ENCODE measurements at places on chromosomes 16 and 17. TPM values are rescaled to one million over a fixed set of nuclear protein-coding genes. Genes with fewer than 3 reads are reported as not detected.

DNA sequence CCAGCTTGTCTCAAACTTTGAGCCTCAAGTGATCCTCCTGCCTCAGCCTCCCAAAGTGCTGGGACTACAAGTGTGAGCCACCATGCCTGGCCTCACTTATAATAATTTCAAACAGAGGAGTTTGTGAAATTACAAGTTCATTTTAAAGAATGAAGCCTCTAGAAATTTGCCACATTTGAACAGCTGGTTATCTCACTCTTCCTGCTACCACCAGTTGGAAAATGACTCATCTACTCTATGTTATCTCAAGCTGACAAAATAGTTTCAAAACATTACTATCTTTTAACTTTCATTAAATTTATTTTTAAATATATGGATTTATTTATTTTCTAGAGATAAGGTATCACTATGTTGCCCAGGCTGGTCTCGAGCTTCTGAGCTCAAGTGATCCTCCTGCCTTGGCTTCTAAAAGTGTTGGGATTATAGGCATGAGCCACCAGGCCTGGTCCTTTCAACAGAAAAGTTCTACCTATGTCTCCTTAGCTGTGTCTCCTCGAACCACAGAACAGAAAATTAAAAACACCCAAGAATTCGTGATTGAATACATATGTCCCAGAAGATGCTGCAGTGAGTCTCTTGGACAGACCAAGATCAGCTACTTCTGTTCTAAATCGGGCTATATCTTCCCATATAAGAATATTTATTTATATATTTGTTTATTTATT lies 47.6 kb downstream of the MYH13 start:
- H3K4me1 ChIP-seq, result 0 out of 2 replicates have a peak, but pooled peaks cover 5% of the 10 kb centered on the region
- H3K27me3 ChIP-seq, result no peaks in the 10 kb centered on the region
- H3K36me3 ChIP-seq, result no peaks in the 10 kb centered on the region
- H3K4me3 ChIP-seq, result no peak overlapping the region
- DNase-seq, result no peak

DNA sequence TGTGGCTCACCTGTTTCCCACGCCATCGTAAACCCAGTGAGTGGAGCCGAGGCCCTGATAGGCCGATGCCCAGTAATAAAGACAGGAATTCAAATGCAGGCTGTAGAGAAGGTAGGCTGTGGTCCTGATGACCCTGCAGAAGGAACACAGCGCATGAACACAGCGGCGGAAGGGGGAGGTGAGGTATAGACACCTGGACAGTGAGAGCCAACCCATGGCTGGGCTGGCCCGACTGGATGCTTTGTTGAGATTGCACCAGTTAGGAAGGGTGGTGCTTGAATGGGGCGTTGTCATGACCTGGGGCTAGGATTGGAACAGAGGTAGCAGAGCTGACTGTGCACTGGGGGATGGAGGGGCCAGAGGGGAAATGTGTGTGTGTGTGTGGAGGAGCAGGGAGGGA lies 59.2 kb downstream of the CNGB1 start:
- no peak overlapping the region for H3K4me3 ChIP-seq
- no peaks in the 10 kb centered on the region for H3K36me3 ChIP-seq
- H3K27ac ChIP-seq, result no peak overlapping the region
- DNase-seq, result no peak
- H3K4me1 ChIP-seq, result peaks cover 21% of the 10 kb centered on the region

GRCh38 chr17:55576996-55577586 lies 65.8 kb upstream of the SMIM36 start:
- no peaks in the 10 kb centered on the region for H3K36me3 ChIP-seq
- no peaks in the 10 kb centered on the region for H3K27me3 ChIP-seq
- DNase-seq, result no peak
- no peaks in the 10 kb centered on the region for H3K4me1 ChIP-seq
- no peak overlapping the region for H3K4me3 ChIP-seq

DNA sequence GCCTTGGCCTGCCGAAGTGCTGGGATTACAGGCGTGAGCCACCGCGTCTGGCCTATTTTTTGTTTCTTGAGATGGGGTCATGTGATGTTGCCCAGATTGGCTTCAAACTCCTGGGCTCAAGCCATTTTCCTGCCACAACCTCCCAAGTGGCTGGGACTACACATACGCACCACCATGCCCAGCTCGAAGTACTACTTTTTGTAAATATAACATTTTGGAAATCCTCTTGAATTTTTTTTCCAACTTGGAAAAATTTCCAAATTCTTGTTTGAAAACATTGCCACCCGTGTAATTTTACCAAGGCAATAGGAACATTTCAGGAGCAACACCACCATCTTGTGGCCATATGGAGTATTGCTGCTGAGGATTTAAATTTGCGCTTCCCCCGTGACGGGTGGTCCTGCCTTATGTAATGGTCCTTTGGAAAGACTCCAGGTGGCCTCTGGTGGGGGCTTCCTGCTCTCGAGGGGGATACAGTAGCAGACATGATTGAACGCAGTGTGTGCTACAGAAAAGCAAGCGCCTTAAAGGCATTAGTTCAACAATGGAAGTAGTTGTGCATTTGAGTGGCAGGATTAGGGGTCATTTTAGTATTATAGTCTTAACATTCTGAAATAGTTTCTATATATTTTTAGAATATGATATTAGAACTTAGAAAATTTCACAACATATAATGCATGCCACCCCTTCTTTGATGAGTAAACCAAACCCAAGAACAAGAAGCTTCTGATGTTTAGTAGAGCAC lies 8.0 kb downstream of the FLYWCH1 start:
- DNase-seq, result peak; percentile 73
- no peaks in the 10 kb centered on the region for H3K27me3 ChIP-seq
- no peak overlapping the region for H3K4me3 ChIP-seq
- H3K4me1 ChIP-seq, result no peaks in the 10 kb centered on the region
- H3K36me3 ChIP-seq, result no peaks in the 10 kb centered on the region

GRCh38 chr16:17160920-17161431 lies 309.8 kb downstream of the XYLT1 start:
- no peak overlapping the region for H3K4me3 ChIP-seq
- H3K27ac ChIP-seq, result no peak overlapping the region
- DNase-seq, result no peak
- H3K36me3 ChIP-seq, result no peaks in the 10 kb centered on the region
- peaks cover 25% of the 10 kb centered on the region for H3K4me1 ChIP-seq

GRCh38 chr17:64157669-64158180 lies 27.8 kb upstream of the ERN1 start:
- H3K27ac ChIP-seq, result peak overlapping the region; percentile 81
- DNase-seq, result no peak
- 0 out of 2 replicates have a peak, but pooled peaks cover 4% of the 10 kb centered on the region for H3K36me3 ChIP-seq

The CFAP97D1 gene
- total RNA-seq, result 0.13 TPM

GRCh38 chr16:71303938-71304337 lies 14.7 kb upstream of the CMTR2 start:
- no peak overlapping the region for H3K27ac ChIP-seq
- no peak overlapping the region for H3K4me3 ChIP-seq
- no peaks in the 10 kb centered on the region for H3K36me3 ChIP-seq
- peaks cover 19% of the 10 kb centered on the region for H3K27me3 ChIP-seq

The KCNH4 gene
- 0.24 TPM for total RNA-seq

GRCh38 chr17:30433514-30433913 lies 43.7 kb upstream of the GOSR1 start:
- DNase-seq, result no peak
- no peaks in the 10 kb centered on the region for H3K4me1 ChIP-seq
- no peak overlapping the region for H3K4me3 ChIP-seq
- no peaks in the 10 kb centered on the region for H3K36me3 ChIP-seq
- H3K27me3 ChIP-seq, result no peaks in the 10 kb centered on the region

- H3K4me1 ChIP-seq, result peaks cover 13% of the 10 kb centered on the region
- DNase-seq, result no peak
- H3K36me3 ChIP-seq, result no peaks in the 10 kb centered on the region
- H3K27me3 ChIP-seq, result no peaks in the 10 kb centered on the region
- no peak overlapping the region for H3K27ac ChIP-seq
These were observed 230.1 kb downstream of the CBLN1 start for GRCh38 chr16:49051576-49051975.

- no peak overlapping the region for H3K27ac ChIP-seq
- peaks cover 17% of the 10 kb centered on the region for H3K4me1 ChIP-seq
- peaks cover 7% of the 10 kb centered on the region for H3K27me3 ChIP-seq
- no peak for DNase-seq
- H3K4me3 ChIP-seq, result no peak overlapping the region
- peaks cover 5% of the 10 kb centered on the region for H3K36me3 ChIP-seq
These were observed 2.9 kb upstream of the ATP2A1 start for GRCh38 chr16:28875134-28876018.

The SRRM2 gene
- total RNA-seq, result 769 TPM

The KRT10 gene
- total RNA-seq, result 24.2 TPM

The CDK10 gene
- total RNA-seq, result 102 TPM
